T-helper 22 cell (primary cell): ENCODE measurements at places on chromosomes 3 and 15.

- DNase-seq, result no peak
Measured at GRCh38 chr15:84006421-84006820, 229.2 kb upstream of the GOLGA6L4 start.

- no peak for DNase-seq
Measured at GRCh38 chr3:161393310-161393709, 22.0 kb upstream of the SPTSSB start.

DNA sequence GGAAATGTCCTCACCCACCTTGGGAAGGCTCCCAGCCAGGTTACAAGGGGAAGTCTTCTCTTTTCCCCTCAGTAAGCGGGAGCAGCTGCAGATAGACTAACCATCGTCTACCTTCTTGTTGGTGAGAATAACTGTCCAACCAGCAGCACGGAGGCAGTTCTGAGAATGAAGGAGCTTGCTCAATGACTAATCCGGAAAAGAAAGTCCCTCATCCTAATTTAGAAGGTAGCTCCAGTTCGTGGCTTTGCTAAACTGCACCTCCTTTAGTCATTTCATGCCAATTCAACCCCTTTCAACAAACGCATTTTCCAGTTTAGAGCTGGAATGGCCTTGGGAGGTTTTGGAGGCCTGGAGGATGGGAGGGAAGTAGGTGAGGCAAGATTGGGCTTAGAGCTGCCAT, 527.4 kb upstream of the PROK2 start:
- DNase-seq, result no peak

GRCh38 chr15:27456807-27457206, 485.8 kb downstream of the GABRG3 start:
- no peak for DNase-seq
